ENCODE measurements at places on chromosomes 6 and 20. TPM values are rescaled to one million over a fixed set of nuclear protein-coding genes. Genes with fewer than 3 reads are reported as not detected.

OR2H2 gene
- not detected for polyA plus RNA-seq

LKAAEAR1 gene
- polyA plus RNA-seq: not detected

TSHZ2 gene
- 1.2 TPM for polyA plus RNA-seq

THBS2 gene
- 39.4 TPM for polyA plus RNA-seq

FGD2 gene
- 10.1 TPM for polyA plus RNA-seq

RIPOR2 gene
- polyA plus RNA-seq: 12.6 TPM

PDE7B gene
- polyA plus RNA-seq: 0.38 TPM

JPH2 gene
- 3.0 TPM for polyA plus RNA-seq

OTOR gene
- not detected for polyA plus RNA-seq

JAG1 gene
- 17.9 TPM for polyA plus RNA-seq

All from adipose tissue (tissue), 3 donors.